Vagina (tissue), 2 donors: ENCODE measurements at places on chromosomes 1 and 21. TPM values are rescaled to one million over a fixed set of nuclear protein-coding genes. Genes with fewer than 3 reads are reported as not detected.

DNA sequence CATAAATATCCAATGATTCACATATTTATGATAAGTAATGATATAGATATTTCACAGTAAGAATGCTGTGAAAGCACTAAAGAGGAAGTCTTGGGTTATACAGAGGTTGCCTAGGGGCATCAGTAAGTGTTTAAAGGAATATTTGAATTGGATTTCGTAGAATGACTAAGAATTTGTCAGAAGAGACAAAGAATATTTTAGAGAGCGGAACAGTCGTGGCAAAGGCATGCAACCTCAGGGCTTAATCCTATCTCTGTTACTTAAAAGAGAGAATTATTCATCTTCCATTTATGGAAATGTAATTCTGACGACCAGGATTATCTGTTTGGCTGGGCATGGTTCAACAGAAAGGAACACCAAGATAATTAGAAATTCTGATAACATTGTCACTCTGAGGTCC is 171.9 kb upstream of the NR5A2 start:
- H3K36me3 ChIP-seq: no peaks in the 10 kb centered on the region
- H3K4me3 ChIP-seq: no peak overlapping the region
- H3K27ac ChIP-seq: no peak overlapping the region
- H3K27me3 ChIP-seq: no peaks in the 10 kb centered on the region
- DNase-seq: no peak

The CYP4Z1 gene
- 1.2 TPM for total RNA-seq

The UTS2 gene
- 5.4 TPM for total RNA-seq

The MIS18A gene
- 3.4 TPM for total RNA-seq

The ADGRL2 gene
- total RNA-seq: 68.0 TPM
